ENCODE measurements at places on chromosomes 3 and 15.

DNA sequence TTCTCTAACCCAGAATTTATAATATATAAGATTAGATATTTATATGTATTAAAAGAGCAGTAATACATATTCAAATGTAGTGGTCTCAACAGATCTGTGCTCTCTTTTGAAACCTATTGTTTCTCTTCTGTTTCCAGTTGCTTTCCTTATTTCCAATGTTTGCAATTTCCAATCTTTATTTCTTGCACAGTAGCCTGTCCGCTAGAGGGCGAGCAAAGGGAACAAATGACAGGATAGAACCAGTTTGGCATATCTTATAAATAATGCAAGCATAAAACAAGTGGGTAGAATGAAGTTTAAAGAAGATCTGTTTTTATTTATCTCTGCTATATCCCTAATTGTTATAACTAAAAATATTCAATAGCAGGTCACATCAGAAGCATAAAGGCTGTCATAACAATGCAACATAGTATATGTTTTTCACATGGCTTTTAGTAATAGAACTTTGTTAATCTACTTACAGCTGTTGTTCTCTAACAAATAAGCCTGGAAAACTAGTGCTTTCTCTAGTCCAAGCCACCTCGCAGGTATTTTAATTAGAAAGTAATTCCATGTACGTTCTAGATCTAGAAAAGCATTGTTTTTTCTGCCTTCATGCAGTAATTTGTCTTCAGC, 15.1 kb upstream of the TCAIM start:
- DNase-seq = no peak

- no peak for DNase-seq
Measured at GRCh38 chr15:45087513-45087912, 26.5 kb downstream of the DUOX2 start.

GRCh38 chr3:148723631-148724030, 25.9 kb downstream of the AGTR1 start:
- no peak for DNase-seq

GRCh38 chr3:20583648-20584047, 397.6 kb upstream of the SGO1 start:
- DNase-seq = no peak

GRCh38 chr15:62950462-62950931, 92.0 kb upstream of the TPM1 start:
- DNase-seq = no peak

- no peak for DNase-seq
Measured at GRCh38 chr15:78944202-78944625, 632 bp downstream of the CTSH start.

- no peak for DNase-seq
Measured at GRCh38 chr3:65268426-65268825, 580.6 kb upstream of the ADAMTS9 start.

- no peak for DNase-seq
Measured at GRCh38 chr15:43928152-43928551, 101.3 kb downstream of the WDR76 start.

DNA sequence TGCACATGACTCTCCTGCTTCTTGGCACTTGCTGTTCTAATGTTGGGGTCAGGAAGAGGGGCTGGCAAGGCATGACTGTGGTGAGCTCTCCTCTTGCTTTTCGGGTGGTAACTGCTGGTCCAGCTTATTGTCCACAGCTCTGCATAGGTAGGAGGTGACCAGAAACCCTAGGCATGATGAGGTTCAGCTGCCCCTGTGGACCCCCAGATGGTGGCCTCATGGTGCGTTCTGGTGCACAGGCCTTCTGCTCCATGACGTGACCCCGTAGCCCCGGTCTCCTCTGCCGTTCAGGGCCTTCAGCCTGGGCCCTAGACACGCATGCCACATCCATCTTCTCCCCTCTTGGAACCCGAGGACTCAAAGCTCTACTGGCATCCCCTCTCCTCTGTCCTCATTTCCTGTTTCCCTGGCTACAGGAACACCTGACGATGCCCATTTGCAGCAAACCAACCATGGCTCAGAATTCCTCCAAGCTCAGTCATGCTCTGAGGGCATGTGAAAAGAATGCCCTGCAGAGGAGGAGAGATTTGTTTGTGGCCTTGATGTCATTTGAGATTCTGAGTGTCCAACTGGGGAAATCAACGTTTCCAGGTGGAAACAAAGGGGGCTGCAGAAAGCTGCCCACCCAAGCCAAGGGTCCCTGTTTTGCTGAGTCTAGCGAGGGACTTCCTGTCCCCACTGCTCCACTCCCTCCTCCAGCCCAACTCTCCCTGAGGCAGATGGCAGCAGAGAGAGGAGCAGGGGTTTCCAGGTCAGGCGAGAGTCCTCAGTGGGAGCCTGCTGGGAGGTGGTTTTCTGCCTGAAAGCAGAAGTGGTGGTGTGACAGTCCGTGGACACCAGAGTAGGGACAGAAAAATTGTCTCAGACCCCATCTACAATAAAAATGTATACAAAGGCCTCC, 198.7 kb upstream of the LYSMD4 start:
- DNase-seq = no peak

DNA sequence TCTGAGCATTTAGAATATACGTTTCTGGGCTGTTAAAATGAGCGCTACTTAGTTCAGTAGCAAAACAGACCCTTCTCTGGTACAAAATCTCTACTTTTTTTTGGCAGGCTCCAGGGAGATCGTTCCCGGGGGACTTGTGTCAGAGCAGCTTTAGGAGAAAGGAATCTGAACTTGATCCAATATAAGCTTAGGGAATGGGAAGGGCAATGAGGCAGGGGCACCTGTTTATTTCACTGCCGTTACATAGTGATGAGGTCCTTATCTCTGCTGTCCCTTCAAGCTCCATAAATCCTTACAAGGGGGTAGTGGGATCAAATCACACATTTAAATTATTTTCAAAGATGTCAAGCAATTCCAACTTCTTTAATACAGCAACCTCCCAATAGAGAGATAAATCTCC, 128.7 kb upstream of the BNIP2 start:
- no peak for DNase-seq

DNA sequence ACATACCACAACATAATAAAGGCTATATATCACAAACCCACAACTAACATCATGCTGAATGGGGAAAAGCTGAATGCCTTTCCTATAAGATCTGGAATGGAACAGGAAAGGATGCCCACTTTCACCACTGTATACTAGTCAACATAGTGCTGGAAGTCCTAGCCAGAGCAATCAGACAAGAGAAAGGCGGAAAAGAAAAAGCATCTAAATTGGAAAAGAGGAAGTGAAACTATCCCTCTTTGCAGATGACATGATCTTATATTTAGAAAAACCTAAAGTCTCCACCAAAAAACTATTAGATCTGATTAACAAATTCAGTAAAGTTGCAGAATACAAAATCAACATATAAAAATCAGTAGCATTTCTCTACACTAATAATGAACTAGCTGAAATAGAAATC, 14.6 kb upstream of the PIK3CA start:
- DNase-seq = no peak

DNA sequence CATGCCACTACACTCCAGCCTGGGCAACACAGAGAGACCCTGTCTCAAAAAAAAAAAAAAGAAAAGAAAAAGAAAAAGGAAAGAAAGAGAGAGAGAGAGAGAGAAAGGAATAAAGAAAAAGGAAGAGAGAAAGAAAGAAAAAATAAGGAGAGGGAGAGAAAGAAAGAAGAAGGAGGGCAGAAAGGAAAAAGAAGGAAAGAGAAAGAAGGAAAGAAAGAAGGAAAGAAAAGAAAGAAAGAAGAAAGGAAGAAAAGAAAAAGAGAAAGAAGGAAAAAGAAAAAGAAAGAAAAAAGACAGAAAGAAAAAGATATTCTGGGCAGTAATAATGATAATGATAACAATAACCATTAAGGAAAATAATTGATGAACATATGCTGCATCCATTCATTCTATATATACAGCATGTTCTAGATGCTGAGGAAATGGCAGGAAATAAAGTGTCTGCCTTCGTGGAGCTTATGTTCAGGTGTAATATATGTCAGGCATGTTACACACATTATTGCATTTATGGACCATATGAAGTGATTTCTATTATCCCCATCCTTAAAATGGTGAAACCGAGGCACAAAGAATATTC, 37.4 kb upstream of the MAGEF1 start:
- DNase-seq = no peak

- DNase-seq = no peak
Measured at GRCh38 chr3:156299569-156299968, 179.2 kb downstream of the KCNAB1 start.

DNA sequence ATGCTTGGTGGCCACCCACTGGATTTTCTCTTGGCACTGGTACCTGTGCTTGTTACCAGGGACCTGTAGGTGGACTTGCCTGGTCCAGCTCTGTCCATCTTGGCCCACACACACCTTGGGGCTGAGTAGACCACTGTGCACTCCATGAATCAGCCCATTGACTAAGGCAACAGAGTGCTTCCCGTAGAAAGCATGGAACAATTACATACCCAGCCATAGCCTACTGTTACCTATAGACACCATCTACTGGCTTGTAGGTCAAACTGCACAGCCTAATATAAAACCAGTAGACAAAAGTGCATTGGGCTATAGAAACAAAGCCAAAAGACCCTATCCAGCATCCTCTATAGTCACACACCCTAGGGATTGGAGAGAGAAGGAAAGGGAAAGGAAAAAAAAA, 378.9 kb downstream of the OTOL1 start:
- no peak for DNase-seq

DNA sequence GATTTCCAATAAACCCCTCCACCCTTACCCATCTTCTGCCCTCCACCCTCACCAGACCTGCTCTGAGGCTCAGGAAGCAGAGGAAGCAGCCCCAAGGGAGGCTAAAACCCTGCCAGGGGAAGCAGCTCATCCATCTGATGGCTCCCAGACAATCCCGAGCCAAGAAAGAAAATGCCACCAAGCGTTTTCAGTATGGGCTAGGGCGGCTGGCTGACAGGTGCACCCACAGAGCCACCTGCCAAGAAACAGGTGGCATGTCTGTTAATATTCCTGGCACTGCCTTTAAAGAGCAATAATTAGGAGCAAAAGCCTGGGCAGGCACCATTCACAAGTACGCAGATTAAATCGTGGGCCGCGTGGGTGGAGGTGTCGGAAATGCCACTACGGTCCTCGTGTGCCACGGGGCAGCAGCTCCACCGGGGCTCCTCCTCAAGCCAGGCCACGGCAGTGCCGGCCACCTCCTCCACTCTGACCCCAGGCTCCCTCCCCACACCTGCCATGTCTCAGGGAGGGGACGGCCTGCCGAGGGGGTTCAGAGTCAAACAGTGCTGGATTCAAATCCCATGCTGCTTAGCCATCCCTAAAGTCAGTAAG, 23.9 kb upstream of the GRIP2 start:
- no peak for DNase-seq

- DNase-seq = no peak
Measured at GRCh38 chr3:100402891-100403290, 1.6 kb downstream of the LNP1 start.

DNA sequence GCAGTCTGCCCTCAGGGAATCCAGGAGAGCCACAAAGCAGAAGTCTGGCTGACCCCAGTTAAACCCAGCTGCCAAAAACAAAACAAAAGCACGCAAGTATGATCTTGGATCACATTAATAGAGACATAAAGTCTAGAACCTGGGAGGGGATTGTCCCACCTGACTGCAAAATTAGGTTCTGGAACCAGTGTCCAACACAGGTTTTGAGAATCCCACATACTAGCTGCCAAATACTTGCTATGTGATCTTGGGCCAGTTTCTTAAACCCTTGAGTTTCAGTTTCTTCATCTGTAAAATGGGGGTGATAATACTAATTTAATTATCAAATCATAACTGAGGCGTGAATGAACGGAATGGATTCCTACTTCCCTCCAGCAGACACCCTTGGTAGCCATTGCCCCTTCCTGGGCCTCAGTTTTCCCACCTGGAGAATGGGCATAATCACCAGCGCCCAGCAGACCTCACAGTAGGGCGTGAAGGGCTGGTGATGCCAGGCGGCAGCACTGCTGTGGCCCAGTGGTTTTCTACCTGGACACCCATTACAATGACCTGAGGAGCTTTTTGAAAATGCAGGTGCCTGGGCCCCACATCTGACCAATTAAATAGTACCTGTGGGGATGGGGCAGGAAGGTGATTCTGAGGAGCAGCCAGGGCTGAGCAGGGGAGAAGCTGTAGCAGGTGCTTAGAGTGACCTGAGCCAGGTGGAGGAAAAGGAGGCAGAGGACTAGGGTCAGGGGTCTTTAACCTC, 32.2 kb downstream of the GRIP2 start:
- DNase-seq = no peak

DNA sequence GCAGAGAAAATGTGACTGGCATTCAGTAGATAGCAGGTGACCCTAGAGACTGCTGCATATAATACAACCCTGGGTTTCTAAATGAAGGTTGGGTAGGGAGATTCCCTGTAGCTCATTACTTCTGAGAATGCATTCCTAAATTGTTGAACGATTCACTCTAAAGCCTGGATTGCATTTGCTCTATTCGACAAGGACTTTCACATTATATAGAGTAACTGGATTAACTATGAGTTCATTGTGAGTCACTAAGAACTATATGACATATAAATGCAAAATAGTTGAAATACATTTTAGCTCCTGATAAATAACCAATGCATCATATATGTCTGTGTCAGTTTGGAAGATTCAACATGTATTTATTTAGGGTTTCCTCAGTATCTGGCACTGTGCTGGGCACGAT, 294.7 kb upstream of the CCDC54 start:
- no peak for DNase-seq

- no peak for DNase-seq
Measured at GRCh38 chr3:43970920-43971319, 270.8 kb upstream of the TOPAZ1 start.

GRCh38 chr3:143855183-143855582, 6.9 kb upstream of the SLC9A9 start:
- no peak for DNase-seq

DNA sequence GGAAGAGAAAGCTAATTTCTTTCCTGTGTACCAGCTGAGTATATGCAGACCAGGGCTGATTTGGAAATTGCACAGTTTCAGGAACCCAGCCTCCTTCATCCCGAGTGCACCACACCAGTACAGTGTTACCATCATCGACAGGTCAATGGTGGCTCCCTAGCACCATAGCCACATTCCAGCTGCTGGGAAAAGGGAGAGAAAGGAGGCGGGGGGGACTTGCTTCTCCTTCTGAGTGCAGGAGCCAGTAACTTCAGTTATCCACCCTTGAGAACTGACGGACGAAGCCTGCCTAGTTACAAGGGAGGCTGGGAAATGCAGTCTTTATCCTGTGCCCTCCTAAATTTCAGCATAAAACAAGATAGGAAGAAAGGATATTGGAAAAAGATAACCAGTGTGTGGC, 129.7 kb upstream of the PRICKLE2 start:
- DNase-seq = no peak

DNA sequence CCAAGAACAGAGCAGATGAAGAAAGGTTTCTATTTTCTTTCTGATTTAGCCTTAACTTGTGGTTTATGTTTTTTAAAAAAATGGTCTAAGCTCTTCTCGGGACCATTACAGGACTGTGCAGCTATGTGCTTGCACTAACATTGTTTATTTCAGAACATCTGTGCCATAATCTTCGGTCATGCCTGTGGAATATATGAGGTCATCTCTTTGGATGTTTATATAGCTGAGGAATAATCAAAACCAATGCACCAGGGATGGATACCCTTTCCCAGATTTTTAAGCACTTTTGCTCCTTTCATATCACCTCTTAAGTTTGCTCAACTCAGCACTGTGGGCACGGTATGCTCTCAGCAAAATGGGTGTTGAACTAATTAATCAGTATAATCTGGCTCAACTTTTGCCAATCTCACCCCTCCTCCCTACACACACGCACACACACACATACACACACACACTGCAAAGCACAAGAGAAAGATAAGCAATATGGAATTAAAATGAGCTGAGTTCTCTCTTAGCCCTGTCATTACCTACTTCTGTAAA, 268.5 kb upstream of the TMC3 start:
- DNase-seq = no peak

GRCh38 chr3:138019281-138020069, 9.5 kb downstream of the CLDN18 start:
- DNase-seq = no peak

- no peak for DNase-seq
Measured at GRCh38 chr3:142152384-142152783, 3.0 kb upstream of the TFDP2 start.
